ENCODE measurements at places on chromosomes 3 and 15.

DNA sequence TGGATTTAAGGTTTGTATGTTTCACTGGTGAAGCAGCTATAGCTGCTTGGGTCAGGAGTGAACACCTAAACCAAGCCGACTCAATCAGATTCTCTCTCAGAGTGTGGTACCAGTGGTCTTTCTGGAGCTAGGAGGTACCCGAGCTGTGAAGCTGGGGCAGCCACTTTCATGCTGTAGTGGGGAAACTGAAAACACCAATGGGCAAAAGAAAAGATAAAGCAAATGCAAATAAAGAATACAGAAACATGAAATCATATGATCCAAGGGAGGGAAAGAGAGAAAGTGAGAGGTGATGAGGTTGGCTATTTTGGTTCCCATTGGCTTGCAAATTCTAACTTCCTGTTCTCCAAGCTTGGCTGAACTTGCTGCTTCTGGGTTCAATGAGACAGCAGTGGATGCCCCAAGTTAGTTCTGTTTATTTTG is 212.3 kb upstream of the CFAP20DC start:
- no peak for DNase-seq

DNA sequence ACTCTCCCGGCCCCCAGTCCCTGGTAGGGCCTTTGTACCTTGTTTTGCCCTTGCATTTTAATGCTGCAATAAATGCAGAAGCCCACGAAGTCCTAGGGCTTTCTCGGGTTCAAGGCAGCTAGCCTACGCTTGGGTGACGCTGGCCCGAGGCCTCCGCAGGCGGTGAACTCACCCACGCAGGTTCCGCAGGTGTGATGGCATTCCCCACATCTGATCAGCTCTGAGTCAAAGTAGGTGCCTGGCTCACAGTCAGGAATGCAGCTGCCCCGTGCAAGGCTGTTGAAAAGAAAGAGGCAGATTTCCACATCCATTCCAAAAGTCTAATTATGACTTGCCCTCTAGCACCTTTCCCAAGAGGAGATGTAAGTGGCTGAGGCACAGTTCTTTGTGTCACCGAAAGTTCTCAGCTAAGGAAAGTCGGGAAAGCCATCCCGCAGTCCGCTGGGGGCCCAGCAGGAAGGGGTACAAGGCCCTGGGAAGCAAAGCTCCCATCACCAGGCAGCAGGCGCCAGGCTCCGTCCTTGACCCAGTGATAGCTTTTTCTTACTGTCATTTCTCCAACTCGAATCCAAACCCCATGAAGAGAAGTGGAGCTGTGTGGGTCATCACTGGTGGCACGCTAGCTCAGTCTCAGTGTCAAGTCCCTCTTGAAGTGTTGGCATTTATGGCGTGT is 23.2 kb upstream of the SNRPA1 start:
- DNase-seq: no peak

- peak; percentile 37 for DNase-seq
These were observed 3.8 kb upstream of the ZNF280D start for GRCh38 chr15:56736881-56737707.

GRCh38 chr3:184381261-184382224 is 1.7 kb downstream of the CHRD start:
- no peak for DNase-seq

DNA sequence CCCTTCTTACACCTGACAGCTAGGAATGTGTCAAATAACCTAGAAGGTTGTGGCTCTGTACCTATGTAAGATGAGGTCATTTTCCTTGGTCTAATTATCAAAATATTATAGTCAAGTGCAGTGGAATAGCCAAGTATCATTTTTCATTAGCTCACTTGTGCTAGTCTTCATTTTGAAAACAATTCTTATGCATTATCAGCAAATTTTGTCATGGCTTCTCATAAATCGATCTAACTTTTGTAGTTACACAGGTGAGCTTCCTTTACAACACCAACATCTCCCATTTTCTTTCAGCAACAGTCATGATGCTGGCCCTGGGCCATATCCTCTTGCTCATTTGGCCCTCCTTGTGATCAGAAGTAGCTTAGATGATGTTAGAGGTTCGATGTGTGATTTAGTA is 10.3 kb downstream of the TXNRD3 start:
- no peak for DNase-seq

- no peak for DNase-seq
These were observed 434.5 kb upstream of the RGMA start for GRCh38 chr15:93523481-93523880.

DNA sequence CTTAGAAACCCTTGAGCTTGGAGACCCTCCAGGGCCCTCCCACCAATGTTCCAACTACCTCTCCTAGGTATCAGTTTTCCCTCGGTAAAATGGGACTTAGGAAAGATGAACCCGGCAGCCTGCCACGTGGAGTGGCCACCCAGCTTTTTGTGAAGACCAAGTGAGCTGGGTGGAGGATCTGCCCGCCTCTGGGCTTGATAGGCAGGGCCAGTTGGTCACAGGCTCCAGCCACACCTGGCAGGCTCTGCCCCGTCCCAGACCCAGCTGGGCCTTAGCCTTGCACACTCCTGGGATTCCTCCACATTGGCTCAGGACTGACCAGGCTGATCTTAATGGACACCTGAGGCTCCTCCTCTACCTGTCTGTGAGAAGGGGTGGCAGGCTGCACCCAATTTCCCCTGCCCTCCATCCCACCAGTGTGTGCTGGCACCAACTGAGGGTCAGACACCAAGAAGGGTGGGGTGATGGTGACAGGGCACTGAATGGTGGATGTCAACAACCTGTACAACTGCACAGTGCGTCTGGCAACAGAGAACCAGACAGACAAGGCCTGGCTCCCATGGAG is 761 bp upstream of the GRIP2 start:
- no peak for DNase-seq

GRCh38 chr3:69500604-69501003 is 114.7 kb upstream of the FRMD4B start:
- DNase-seq: no peak

GRCh38 chr3:66029443-66029842 is 9.3 kb downstream of the MAGI1 start:
- DNase-seq: no peak

DNA sequence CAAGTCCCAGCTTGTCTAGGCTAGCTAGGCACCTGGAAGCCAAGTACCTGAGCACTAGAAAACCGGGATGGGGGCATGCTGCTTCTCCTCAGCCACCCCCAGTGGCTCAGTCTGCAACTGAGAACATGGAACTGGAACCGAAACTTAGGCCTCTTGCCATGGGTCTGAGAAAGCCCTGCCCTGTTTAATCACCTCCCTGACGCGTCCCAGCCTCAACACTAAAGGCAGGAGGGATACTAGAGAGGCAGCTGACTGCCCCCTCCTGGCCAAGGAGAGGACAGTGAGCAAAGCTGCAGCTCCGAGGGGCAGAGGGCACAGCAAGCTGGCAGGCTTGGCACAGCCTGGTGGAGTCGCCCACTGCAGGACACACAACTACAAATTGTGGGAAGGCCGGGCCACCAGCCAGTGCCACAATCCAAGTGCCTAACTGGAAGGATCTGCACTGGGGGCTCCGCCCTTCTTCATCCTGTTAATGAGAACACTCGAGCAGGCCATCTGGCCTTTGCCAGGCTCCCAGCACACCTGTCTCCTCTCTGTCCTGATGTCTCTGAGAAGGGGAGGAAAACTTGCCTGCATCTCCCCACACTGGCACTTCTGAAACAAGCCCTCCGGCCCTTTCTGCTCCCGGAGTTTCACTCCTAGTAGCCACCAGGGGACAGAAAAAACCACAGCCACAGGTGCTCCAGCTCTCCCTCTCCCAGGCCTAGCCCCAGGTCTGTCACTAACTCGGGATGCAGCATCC is 53.7 kb downstream of the BDH1 start:
- no peak for DNase-seq

DNA sequence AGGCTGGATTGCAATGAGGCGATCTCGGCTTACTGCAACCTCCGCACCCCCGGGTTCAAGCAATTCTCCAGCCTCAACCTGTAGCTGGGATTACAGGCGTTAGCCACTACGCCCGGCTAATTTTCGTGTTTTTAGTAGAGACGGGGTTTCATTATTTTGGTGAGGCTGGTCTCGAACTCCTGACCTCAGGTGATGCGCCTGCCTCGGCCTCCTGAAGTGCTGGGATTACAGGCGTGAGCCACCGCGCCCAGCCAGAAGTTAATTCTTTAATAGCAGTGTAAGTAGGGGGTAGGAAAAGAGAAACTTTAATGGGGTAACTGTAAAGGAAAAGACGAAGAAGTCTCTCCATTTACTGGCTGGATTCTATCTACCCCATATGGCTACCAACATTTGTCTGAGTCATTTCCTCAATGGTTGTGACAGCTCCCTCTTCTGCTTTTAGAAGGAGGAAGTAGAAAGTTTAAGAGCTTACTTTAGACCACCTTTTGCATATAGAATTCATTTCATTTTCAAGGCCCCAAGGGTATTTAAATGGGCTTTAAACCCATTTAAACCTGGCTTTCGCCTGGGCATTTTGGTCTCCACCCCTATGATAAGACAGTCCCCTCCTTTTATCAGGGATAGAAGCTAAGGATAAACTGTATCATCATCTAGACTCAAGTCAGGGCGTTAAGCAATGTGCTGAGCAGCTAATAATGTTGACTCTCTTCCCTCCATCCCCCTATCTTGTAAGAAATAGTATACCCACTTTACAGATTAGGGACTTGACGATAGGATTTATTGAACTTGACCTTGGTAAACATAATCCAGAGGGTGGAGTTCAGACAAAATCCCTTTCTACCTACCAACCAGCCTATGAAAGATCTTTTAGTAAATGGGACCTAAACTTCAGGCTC is 1.1 kb upstream of the CDV3 start:
- DNase-seq: no peak

GRCh38 chr3:10824468-10824867 is 8.4 kb downstream of the SLC6A11 start:
- no peak for DNase-seq

- DNase-seq: no peak
These were observed 98.4 kb downstream of the CTNNB1 start for GRCh38 chr3:41297750-41298149.

GRCh38 chr15:31158858-31159569 is 57.5 kb upstream of the TRPM1 start:
- no peak for DNase-seq

- DNase-seq: no peak
These were observed 113.7 kb upstream of the SMAD3 start for GRCh38 chr15:66951531-66952320.

DNA sequence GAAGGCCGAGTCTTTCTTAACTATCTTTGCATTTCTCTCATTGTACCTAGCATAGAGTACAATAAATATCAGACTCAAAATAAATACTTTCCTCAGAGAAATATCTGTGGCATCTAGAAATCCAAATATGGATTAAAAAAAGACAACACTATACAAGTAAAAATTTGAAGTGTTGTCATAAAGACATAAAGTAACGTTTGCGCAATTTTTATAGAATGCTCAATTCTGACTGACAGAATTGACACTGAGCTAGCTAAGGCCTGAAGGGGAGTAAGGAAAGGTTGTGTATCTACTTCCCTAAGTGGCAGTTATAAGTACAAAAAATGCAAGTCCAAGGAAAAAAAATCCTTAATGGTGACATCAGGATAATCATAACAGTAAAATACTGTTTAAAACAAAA is 1.1 kb downstream of the SEC11A start:
- no peak for DNase-seq

DNA sequence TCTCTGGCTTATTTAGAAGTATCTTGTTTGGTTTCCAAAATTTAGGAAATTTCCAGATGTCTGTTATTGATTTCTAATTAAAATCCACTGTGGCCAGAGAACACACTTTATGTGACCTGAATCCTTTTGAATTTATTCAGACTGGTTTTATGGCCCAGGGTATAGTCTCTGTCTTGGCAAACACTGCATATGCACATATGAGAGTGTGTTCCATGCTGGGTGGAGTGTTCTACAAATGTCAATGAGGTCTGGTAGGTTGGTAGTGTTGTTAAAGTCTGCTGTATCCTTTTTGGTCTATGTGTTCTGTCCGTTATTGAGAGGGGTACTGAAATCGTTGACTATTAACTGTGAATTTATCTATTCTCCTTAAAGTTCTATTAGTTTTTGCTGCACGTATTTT is 30.2 kb downstream of the PGPEP1L start:
- DNase-seq: no peak

DNA sequence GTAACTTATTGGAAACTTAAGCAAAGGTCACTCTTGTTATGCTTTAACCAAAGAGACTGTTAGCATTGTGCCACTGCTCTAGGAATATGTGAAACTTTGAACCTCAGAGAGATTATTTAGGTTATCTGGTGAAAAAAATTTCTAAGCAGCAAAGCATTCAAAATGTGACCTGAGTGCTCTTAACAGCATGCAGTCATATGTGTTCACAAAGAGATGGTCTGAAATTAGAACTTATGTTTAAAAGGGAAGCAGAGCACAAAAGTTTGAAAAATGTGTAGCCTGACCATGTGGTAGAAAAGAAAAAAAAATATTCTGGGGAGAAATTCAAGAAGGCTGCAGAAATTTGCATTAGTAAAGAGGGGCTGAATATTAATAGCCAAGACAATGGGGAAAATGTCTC is 420.2 kb upstream of the CADM2 start:
- no peak for DNase-seq

GRCh38 chr15:36344887-36345286 is 234.5 kb upstream of the CDIN1 start:
- no peak for DNase-seq

DNA sequence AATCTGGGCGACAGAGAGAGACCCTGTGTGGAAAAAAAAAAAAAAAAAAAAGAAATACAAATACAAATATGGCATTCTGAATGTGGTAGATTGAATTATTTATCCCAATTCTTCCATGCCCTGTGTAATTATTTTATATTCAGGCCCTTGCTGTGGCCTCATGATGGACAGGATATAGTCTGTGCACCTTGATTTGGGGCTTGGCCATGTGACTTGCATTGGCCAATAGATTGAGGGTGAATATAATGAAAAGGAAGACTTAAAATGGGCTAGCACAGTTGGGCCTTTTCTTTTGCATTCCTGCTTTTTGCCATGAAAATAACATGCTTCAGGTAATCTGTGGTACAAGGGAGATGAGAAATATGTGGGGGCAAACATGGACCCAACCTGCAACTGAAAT is 27.1 kb upstream of the IGF2BP2 start:
- DNase-seq: no peak

DNA sequence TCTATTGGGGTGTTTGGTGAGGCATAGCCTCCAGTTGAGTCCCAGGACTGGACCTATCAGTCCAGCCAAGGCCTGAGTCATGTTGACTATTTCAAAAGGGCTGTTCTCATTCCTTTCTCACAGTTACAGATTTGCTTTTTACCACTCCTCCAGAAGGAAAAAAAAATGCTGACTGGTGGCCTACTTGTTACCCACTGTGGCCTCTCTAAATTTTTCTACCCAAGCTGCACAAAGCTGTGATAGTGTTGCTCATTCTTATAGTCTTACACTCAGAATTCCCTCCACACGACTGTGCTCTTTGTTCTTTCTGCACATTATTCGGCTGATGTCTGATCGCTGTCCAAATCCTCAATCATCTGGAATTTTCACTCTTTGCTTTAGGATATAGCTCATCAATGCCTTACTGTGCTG is 1142.2 kb downstream of the IGSF11 start:
- DNase-seq: peak; percentile 57

Data from COLO829 (cell line).